ENCODE measurements at places on chromosomes 6 and 20.

DNA sequence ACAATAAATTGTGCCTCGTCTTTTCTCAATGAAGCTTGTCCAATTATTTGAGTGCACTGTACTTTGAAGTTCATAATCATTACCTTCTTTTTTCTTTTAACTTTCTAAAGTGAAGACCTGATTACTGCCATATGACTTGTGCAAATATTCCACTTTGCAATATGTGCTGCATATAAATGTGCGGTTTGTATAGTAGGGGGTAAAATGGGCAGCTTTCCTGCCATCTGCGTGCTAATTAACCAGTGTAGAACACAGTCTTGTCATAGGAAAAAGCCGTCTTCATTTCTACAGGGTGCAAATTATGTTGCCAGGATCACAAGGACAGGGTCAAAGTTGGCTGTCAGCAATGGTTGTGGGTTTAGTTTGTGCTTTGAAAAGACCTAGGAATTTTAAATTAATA is 397.0 kb downstream of the NKAIN2 start:
- no peak for DNase-seq

GRCh38 chr20:5410470-5410869 is 93.7 kb upstream of the PROKR2 start:
- no peak for DNase-seq

DNA sequence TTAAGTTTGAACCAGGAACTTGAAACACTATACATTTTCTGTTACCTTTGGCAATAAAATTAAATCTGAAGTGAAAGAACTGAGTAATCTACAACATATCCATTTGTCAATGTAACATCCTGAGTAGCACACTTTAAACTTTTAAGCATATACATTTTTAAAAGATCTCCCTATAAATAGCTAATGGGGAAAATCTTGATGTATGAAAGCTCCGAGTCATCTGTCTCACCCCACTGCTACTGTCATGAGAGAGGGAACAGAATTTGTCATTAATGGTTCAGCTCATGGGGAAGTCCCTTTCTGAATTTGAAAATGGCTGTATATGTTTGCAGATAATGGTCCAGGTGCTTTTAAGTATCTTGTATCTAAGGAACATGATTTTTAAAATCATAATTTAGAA is 55.2 kb upstream of the NOX3 start:
- DNase-seq: no peak

DNA sequence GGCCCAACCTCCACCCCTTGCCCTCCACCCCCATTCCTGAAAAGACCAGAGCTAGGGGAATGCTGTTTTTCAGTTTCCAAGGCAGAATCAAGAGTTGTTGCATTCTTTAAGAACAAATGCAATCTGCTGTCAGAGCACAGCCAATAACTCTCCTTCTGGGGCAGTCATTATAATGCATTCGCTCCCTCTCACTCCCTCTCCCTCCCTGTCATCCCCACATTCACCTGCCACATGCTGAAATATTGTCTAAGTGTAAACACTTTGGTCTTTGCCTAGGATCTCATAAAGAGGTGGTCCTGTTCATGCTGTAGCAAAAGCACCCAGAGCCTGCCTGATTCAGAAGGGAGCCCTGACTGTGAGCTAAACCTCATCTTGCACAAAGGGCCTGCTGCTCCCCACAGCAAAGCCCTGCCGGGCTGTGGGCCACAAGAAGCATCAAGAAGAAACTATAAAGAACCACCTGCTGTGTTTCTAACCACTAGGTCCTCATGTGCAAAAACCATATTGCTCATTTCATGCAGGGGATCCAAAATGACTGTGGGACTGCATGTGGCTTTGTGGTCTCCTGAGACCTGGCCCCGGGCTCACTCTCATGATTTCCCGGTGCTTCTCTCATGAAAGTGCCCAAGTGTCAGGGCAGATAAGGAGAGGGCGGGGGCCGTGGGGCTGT is 85.6 kb downstream of the GPR6 start:
- DNase-seq: no peak

DNA sequence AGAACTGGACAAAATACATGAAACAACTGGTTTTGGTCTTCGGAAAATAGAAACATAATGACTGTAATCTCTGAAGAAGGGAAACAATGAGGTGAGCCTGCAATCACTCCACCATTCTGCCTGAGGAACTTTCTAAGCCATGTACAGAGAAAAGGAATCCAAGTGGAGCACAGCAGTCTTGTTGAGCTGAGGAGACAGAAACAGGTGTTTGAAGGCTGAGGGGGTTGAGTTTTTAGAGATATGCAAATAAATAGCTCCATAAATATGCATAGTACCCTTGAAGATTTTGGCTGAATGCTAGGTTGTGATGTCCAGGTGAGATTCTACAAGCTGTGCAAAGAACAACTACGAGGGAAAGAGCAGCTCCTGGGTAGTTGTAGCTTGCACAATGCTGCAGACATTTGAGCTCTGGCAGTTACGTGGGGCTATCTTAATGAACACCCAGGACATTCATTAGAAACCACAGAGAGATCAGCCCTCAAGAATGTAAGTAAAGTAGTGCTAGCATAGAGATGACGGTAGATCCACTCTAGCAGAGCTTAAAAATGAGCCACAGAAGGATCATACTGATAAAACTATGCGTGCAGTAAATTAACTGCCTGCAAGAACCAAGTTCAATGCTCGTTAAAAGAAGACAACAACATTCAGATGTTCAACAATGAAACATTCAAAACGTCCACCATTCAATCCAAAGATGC is 24.3 kb downstream of the TUBB2B start:
- no peak for DNase-seq

- DNase-seq: no peak
These were observed 9.2 kb downstream of the SCP2D1 start for GRCh38 chr20:18822832-18823231.

DNA sequence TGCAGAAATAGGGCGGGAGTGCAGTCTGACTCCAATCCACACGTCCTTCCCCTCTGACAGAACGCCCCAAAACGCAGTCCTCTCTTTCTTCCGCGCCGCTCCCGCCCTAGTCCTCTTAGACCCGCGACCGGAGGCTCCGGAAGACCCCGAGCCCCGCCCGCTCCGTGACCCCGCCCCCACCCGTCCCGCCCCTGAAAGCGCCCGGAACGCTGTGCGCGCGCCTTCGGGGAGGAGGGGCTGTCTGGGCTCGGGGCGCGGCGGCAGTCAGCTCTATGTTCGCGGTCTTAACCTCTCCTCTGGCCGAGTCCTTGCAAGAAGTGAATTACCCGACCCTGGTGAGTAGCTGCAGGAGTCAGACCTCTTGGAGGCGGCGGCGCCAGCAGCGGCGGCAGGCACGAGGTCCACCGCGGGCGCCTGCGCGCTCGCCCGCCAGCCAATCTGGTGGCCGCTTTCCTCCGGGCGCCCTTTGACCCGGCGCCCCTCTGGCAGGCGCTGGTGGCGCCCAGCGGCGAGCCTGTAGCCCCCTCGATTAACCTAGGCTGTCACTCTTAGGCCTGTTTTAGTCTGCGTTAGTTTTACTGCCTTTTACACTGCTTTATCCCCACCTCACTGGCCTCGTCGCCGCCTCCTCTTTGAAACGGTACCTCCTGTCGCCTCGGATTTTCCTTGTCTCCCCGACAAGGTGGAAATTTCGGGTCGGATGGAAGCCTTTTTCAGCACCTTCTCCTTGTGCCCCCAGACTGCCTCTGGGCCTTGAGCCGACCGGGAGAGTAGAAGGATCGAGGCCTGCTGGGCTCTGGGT is at the start of gene MANEA:
TSS of gene MANEA (plus strand) at position 232 of the 802 bp plus-strand sequence. CDS start 8,905 bp downstream, outside the sequence.
- DNase-seq: peak; percentile 85

DNA sequence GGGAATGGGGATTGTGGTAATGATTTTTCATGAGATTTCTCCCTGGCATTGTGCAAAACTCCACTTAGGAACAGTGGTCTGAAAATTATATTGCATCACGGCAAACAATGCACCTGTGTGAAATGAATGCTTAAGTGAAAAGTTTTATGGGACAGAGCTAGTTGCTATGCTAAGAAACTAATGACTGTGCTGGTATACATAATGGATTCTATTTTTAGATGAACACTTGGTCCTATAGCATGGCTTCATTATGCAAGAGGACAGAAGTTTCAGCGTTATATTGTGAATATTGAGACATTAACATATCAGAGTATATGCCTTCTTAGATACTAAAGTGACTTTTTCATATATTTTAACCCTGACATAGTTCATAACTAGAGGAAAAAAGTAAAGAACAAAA is 30.5 kb downstream of the PLCB1 start:
- DNase-seq: no peak

DNA sequence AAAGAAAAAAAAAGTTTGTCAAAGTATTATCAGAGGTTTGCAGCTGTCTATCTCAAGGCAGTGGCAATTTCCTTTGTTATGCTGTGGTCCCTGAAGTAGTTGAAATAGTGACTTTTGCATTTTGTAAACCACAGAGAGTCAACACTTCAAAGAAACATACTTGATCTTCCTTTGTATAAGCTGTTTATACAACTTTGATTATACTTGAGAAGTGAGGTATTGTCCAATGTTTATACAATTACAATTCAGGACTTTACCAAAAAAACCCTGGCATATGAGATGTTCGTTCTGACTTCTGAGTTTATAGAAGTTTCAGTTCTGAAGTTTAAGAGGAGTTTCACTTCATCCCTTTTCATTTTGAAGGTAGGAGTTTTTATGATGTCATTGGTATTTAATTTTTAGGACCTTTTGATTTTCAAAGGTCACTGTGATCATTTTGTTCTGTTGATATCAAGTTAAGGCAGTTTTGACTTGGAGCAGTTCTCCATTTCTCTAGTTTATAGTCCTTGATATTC is 4.0 kb downstream of the STK4 start:
- DNase-seq: no peak

GRCh38 chr6:106974336-106974998 is at the start of gene CD24:
CD24 (minus strand) TSS chr6:106974729; CDS start chr6:106974646, 83 bp downstream.
- peak; percentile 22 for DNase-seq

- no peak for DNase-seq
These were observed 45.6 kb upstream of the IPCEF1 start for GRCh38 chr6:154402081-154402780.

- DNase-seq: no peak
These were observed 15.1 kb upstream of the ZSCAN9 start for GRCh38 chr6:28209753-28210535.

DNA sequence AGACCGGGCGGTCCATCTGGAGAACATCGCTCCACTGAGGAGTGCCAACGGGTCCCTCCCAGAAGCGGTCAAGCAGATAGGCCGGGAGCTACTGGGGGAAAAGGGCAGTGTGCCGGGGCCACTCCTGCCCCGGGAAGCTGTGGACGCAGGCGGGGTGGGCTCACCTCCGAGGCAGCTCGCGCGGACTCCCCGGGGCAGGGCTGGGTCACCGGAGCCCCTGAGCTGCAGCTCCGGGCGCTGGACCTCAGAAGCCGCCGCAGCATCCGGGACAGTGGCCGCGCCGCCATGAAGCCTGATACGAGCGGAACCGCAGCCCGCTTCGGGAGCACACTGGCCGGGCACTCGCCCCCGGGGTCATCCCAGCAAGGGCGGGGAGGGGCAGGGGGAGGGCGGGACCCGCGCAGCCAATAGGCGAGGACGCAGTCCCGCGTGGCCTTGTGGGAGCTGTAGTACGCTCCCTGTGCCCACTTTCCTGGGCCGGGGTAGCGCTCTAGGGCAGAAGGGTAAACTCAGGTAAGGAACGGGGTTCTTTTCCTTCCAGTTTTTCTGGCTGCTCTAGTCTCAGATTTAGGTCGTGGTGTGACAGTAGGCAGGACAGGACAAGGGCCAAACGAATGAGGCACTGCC is at the start of gene MOCS1:
TSS of gene MOCS1 (minus strand) at position 332 of the 627 bp plus-strand sequence. CDS start at position 287, 45 bp downstream.
- DNase-seq: peak; percentile 36

DNA sequence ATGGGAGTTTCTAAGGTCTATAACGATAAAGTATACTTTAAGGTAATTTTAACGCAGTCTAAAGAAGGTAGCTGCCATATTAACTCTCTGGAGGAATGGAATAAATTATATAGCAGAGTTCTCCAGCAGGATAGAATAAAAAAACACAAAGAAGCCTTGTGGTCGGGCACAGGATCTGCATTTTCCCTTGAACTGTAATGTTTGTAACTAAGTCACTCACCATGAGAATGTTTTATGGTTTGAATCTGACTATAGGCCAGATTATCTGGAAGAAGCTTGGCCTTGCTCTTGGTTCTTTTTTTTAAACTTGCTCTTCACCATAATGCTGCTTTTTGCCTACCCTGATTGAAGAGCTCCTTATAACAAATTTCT is 238.8 kb upstream of the NOX3 start:
- DNase-seq: no peak

GRCh38 chr6:169803271-169803811 is 51.9 kb downstream of the ERMARD start:
- no peak for DNase-seq

DNA sequence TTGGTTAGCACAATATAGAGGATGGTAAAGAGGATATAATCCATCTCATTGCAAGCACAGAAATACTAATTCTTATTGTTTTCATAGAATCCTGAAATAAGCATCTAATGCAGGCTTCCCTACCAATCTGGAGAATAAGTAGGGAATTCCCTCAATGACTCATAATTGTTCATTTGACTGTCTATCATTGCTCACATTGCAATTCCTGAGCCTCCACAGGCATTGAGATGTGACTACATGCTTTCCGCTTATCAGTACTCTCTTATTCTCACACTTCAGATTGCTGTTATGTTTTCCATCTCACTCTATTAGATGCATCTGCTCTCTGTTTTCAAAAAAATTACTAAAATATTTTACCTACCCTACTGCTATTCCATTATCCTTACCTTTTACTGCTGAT is 216.2 kb upstream of the PRSS16 start:
- DNase-seq: no peak

- DNase-seq: no peak
These were observed 7.8 kb downstream of the SMIM13 start for GRCh38 chr6:11101417-11101816.

DNA sequence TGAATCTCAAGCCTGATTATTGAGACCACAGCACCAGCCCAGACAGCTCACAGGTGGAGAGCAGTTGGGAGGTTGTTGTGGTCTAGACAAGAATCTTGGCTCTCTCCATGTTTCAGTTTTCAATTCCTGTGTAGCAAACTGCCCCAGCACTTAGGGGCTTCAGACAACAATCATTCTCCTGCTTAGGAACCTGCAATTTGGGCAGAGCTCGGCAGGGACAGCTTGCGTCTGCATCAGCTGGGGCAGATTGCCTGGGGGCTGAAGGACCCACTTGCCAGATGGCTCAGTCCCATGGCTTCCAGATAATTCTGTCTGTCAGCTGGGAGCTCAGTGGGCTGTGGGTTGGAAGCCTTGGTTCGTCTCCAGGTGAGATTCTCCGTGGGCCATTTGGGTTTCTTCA is 6.9 kb downstream of the TGM6 start:
- DNase-seq: no peak

DNA sequence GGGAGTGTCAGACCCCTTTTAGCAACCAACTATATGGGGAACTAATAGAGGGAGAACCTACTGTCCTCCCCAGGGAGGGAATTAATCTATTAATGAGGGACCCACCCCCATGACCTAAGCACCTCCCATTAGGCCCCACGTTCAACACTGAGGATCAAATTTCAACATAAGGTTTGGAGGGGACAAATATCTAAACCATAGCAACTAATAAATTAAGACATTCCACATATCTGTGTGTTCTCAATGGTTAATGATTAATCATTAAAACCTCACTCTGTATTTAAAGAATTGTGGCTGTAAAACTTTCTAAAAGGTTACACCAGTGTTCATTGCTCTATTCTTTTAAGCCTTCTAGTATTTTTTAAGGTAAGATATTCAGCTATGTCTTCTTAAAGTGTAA is 500.4 kb upstream of the SULF2 start:
- DNase-seq: no peak
